ENCODE measurements at places on chromosomes 16 and 17.

DNA sequence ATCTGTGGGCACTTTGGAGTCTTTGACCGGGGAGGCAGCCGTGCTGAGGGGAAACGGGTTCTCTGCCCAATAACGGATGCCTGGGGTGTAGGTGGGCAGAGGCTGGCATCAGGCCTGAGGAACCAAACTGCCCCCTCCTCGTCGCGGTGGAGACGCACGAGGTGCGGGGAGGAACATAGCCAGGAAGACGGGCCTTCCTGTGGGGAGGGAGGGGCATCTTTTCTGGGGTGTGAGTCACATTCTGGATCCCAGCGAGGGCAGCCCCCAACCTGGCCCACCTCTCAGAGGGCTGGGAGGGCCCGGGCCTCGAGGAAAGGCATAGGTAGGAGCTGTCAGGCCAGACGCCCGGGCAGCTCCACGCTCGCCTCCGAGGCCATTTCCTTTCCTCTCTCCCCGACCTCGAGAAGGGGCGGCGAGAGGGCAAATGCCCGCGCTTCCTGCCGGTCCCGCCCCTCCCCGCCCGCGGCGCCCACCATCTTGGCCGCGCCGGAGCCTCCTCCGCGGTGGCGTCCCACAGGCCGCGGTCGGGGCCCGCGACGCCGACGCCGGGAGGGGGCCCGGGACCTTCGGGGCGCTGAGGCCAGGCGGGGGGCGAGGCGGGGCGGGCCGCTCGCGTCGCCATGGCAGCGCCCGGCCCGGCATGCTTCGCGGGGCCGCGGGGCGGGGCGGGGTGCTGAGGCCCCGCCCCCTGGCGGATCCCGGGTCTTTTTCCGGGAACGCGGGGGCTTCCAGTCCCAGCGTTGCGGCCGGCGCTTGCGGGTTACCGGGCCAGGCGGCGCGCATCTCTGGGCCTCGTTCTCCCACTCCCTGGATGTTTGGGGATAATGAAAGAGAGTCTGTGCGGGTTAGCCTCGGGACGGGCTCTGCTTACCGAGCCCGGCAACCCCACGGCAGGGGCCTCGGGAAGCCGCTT lies 13.2 kb downstream of the RAI1 start:
- H3K27ac ChIP-seq: peak overlapping the region; percentile 99
- no peaks in the 10 kb centered on the region for H3K36me3 ChIP-seq
- no peaks in the 10 kb centered on the region for H3K27me3 ChIP-seq
- peaks cover 88% of the 10 kb centered on the region for H3K4me1 ChIP-seq
- no peak for DNase-seq

DNA sequence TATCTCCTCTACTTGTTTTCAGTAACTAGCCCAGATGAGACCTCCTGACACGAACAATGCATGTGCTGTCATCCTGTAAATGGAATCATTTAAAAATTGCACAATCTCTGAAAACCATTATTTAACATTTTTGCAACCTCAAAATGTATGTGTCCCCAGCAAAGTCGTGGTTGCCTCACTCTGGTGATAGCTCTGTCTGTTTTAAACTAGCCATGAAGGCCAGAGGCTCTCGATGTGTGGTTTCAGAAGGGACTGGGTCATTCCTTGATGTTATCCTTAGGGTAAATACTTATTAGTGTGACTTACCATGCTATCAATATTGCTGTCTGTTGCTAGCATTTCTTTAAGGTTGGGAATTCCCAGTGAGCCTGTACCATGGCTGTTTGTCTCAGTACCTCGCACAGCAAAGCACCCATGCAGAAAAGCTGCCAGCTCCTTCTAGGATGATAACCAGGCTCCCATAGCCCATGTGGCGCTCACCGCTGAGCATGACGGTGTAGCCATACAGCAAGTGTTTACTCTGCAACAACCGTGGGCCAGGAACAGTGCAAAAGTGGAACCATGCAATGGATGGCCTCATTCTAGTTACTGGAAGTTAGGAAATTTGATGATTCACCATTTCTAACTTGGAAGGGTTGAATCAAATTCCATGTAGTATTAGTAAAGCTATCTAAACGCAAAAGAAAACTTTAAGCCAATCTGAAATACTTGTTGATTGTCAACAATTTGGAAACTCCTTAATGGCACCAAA lies 2.9 kb upstream of the PGS1 start:
- no peaks in the 10 kb centered on the region for H3K27me3 ChIP-seq
- DNase-seq: no peak
- H3K36me3 ChIP-seq: peaks cover 3% of the 10 kb centered on the region
- peak overlapping the region; percentile 63 for H3K27ac ChIP-seq
- H3K4me3 ChIP-seq: no peak overlapping the region

DNA sequence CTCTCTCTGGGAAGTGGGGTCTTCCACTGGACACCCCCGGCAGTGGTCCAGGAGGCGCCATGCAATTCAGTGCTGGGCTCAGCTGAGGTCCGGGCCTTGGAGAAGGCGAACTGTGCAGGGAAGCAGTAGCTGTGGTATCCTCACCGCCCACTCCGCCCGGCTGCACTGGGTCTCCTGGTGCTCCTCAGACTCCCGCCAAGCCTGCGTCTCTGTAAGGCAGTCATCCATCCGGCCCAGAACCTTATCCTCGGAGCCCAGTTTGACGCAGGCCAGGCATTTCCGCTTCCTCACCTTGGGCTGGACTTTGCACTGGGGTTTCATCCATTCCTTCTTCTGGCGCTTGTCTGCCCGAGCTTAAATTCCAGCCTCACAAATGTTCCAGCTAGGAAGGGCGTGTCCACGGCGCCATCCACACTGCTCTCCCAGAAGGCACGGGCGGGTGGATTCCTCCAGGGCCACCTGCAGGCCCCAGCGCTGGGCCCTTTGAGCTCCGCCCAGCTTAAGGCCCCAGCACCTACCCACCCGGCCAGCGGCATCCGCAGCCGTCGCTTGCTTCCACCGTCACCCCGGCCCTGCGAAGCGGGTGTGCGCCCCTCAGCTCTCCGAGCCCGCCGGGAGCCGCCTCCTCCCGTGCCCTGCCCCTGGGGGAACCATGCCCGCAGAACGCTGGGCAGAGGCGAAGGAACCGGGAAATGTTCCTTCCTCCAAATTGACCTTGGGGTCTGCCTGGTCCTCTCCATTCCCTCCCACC lies 1884.8 kb downstream of the TP53TG3F start:
- DNase-seq: no peak
- no peak overlapping the region for H3K4me3 ChIP-seq
- H3K27ac ChIP-seq: no peak overlapping the region
- H3K27me3 ChIP-seq: no peaks in the 10 kb centered on the region
- H3K4me1 ChIP-seq: no peaks in the 10 kb centered on the region

- no peak for DNase-seq
- no peaks in the 10 kb centered on the region for H3K36me3 ChIP-seq
- no peaks in the 10 kb centered on the region for H3K27me3 ChIP-seq
- no peak overlapping the region for H3K4me3 ChIP-seq
- no peaks in the 10 kb centered on the region for H3K4me1 ChIP-seq
Measured at GRCh38 chr16:56320056-56320455, 105.3 kb downstream of the AMFR start.

Measured in Panc1 (cell line).